Renal cortex interstitium (tissue), 15 donors: ENCODE measurements at places on chromosomes 7 and 10. TPM values are rescaled to one million over a fixed set of nuclear protein-coding genes. Genes with fewer than 3 reads are reported as not detected.

SLC13A1 gene
- 24.0 TPM for polyA plus RNA-seq

PALD1 gene
- 11.9 TPM for polyA plus RNA-seq

SRRM3 gene
- polyA plus RNA-seq: 2.3 TPM

RSPH10B2 gene
- polyA plus RNA-seq: 2.2 TPM

ENTPD7 gene
- polyA plus RNA-seq: 20.5 TPM

SYT15B gene
- 2.3 TPM for polyA plus RNA-seq

FEZF1 gene
- not detected for polyA plus RNA-seq

CELF2 gene
- 11.9 TPM for polyA plus RNA-seq

NPY4R gene
- not detected for polyA plus RNA-seq

ZNF3 gene
- 50.0 TPM for polyA plus RNA-seq

ANKRD7 gene
- polyA plus RNA-seq: 4.2 TPM

ACBD7 gene
- polyA plus RNA-seq: 8.4 TPM

PHKG1 gene
- polyA plus RNA-seq: 3.0 TPM

SCIN gene
- polyA plus RNA-seq: 110 TPM

ZNF804B gene
- polyA plus RNA-seq: 0.40 TPM

CD36 gene
- polyA plus RNA-seq: 38.2 TPM

CDNF gene
- 3.3 TPM for polyA plus RNA-seq

CYP2C19 gene
- polyA plus RNA-seq: not detected

STEAP1B gene
- polyA plus RNA-seq: 1.8 TPM

OR13A1 gene
- polyA plus RNA-seq: not detected

RELN gene
- 9.3 TPM for polyA plus RNA-seq

MYL10 gene
- polyA plus RNA-seq: not detected

TMEM26 gene
- polyA plus RNA-seq: 9.2 TPM

NUTM2A gene
- 1.3 TPM for polyA plus RNA-seq

LIPK gene
- polyA plus RNA-seq: not detected

CYP2C8 gene
- polyA plus RNA-seq: 5.7 TPM

EVX1 gene
- polyA plus RNA-seq: 0.09 TPM

CALHM1 gene
- polyA plus RNA-seq: 0.08 TPM

NUDT13 gene
- polyA plus RNA-seq: 4.8 TPM

PTF1A gene
- not detected for polyA plus RNA-seq

EPO gene
- 0.14 TPM for polyA plus RNA-seq

GBF1 gene
- polyA plus RNA-seq: 52.3 TPM

AZGP1 gene
- 56.0 TPM for polyA plus RNA-seq

CALML3 gene
- not detected for polyA plus RNA-seq

ZNF425 gene
- 6.3 TPM for polyA plus RNA-seq

FRA10AC1 gene
- polyA plus RNA-seq: 40.4 TPM

FAM25G gene
- polyA plus RNA-seq: not detected

GRID1 gene
- 1.8 TPM for polyA plus RNA-seq

DRGX gene
- not detected for polyA plus RNA-seq

SPDYE11 gene
- 0.47 TPM for polyA plus RNA-seq
